NCI-H1694 treated with DMSO at 0.1 percent for 48 hours (cell line): ENCODE measurements at places on chromosomes 16 and 17.

DNA sequence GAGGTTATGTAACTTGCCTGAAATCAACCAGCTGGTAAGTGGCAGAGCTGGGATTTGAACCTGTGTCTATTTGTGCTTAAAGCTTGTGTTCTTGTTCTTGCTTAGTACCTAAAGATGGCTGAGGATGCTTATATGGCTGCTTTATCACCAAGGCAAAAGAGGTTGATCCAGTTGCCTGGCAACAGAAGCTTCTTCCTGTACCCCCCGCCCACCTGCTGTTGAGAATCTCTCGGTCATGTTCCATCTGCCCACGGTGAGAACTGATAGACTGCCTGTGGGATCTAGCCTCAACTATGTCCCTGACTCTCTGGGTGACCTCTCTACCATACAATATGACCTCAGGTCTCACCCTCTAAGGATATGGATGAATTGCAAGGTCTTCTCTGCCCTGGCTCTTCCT, 60.7 kb downstream of the ABCC6 start:
- no peak for DNase-seq

- DNase-seq, result no peak
Measured at GRCh38 chr17:4574448-4575045, 9.8 kb upstream of the SMTNL2 start.

DNA sequence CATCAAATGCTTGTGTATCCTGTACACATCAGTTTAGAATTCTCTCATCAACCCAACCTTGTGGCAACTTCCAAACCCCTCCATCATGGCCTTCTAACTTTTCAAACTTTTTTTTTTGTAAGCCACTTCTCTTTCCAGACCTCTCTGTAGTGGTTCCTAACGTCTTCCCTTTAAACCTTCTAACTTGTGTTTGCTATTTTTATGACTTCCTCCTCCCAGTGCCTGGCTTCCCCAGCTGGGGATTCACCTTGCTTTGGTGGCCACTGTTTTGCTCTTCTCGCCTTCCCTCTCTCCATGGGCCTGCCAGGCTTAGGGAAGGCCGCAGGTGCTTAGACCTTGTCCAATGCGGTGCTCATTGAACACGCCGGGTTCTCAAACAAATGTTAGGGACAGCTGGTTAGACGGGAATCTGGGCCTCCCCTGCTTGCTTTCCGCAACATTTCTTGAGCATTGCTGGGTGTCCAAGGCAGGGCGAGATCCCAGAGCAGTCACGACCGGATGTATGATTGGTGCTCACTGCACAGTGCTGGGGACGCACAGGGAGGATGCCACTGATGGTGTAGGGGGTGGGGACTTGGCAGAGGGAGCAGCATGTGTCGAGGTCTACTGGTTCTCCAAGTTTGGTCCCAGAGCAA, 1.1 kb upstream of the XYLT2 start:
- no peak for DNase-seq

- DNase-seq, result no peak
Measured at GRCh38 chr17:45722161-45722560, 62.0 kb upstream of the CRHR1 start.

- DNase-seq, result no peak
Measured at GRCh38 chr17:35727635-35728034, 3.8 kb upstream of the RASL10B start.

DNA sequence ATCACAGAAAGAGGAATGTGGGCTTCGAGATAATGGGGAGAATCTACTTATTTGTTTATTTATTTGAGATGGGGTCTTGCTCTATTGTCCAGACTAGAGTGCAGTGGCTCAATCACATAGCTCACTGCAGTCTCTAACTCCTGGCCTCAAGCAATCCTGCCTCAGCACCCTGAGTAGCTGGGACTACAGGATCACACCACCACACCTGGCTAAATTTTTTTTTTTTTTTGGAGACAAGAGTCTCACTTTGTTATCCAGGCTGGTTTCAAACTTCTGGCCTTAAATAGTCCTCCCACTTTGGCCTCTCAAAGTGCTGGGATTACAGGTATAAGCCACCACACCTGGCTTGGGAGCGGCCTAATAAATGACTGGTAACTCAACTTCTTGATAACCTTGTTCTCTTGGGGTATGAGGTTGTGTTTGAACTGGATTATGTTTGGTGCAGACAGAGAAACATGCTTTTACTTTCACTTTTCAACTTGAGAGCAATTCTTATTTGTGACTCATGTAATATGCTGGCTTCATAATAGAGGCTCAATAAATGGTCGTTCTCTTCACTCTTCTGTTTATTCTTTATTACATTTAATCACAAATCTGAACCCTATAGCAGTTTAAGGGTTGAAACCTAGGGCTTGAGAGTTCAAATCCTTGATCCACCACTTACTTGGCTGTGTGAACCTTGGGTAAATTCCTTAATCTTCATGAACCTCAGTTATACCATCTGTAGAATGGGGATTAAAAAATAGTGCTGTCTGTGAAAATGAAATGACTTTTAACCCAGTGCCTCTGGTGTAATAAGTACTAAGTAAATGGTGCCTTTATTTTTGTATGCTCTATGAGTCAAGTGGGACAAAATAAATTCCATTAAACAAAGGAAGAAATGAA, 129.1 kb upstream of the HS3ST2 start:
- no peak for DNase-seq

- no peak for DNase-seq
Measured at GRCh38 chr17:8007836-8008235, 5.4 kb downstream of the GUCY2D start.

DNA sequence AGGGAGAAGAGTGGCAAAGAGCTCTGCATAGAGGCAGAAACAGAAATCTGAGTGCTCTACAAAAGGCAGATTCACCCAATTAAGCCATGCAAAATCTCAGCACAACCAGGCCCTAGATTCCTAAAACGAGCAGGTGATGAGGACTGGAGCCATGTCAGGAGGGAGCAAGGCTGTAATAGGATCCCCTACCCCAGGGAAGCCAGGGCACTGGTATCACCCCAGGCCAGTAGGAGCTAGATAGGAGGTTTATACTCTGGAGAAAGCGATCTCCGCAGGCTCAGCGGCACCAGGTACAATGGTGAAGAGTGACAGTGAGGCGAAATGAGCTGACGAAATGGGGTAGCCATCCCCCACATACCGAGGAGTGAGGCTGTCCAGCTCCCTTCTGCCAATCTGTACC, 171.5 kb downstream of the PARN start:
- DNase-seq, result no peak

DNA sequence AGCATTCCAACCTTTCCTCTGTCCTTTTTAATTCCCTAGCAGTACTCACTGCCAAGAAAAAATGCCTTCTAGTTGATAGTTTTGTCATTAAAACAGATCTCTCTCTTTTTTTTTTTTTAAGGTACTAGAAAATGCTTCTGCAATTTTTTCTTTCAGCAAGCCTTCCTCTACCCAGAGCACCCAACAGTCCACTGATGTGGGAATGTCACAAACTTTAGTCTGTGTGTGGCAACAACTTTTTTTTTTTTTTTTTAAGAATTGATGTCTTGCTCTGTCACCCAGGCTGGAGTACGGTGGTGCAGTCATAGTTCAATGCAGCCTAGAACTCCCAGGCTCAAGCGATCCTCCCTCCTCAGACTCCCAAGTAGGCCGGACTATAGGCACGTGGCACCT, 34.7 kb downstream of the CDRT15 start:
- DNase-seq, result no peak

DNA sequence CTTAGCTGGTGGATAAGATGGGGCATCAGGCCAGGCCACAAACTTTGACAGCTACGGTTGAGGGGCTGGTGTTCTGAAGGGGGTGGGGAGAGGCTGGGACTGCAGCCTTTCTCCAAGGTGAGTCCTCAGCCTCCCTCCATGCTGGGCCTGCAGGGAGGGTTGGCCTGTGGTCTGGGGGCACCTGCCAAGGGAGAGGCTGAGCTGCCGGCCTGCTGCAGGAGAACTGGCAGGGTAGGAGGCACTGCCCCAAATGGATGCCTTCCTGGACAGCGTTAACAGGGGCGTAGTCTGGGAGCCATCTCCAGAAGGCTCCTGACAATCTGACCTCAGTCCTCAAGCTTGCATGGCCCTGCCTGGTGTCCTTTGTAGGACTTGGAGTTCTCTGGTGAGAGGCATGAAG, 5.1 kb downstream of the ELMO3 start:
- no peak for DNase-seq

GRCh38 chr16:73015612-73016487, 32.1 kb downstream of the ZFHX3 start:
- no peak for DNase-seq

DNA sequence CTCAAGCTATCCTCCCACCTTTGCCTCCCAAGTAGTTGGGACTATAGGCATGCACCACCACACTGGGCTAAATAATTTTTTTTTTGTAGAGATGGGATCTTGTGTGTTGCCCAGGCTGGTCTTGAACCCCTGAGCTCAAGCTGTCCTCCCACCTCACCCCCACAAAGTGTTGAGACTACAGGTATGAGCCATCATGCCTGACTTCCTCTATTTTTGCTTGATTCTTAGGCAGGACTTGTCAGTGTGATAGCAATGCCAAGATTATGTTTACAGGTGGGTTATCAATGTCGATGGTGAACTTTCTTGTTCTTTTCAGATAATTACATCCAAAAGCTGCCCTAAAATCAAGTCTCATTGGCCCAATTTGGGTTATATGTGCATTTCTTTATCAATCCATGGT, 96.9 kb downstream of the HS3ST4 start:
- no peak for DNase-seq

- no peak for DNase-seq
Measured at GRCh38 chr16:1667916-1668315, 10.2 kb upstream of the JPT2 start.

GRCh38 chr16:72960101-72960500, 87.8 kb downstream of the ZFHX3 start:
- DNase-seq, result no peak

DNA sequence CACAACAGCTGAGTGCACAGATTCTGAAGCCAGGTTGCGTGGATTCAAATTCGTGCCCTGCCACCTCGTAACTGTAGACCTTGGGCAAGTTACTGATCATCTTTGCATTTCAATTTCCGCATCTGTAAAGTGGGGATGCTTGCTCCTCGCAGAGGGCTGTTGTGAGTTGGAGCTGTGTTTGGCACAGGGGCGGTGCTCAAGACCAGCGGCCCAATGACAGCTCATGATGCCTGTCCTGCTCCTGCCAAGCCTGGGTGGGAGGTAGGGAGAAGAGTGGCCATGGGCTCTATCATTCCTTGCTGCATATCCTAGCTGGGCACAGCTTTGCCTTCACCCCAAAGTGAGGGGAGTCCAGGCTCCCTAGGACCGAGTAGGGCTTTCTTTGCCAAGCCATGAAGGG, 12.6 kb downstream of the NXPH3 start:
- no peak for DNase-seq

DNA sequence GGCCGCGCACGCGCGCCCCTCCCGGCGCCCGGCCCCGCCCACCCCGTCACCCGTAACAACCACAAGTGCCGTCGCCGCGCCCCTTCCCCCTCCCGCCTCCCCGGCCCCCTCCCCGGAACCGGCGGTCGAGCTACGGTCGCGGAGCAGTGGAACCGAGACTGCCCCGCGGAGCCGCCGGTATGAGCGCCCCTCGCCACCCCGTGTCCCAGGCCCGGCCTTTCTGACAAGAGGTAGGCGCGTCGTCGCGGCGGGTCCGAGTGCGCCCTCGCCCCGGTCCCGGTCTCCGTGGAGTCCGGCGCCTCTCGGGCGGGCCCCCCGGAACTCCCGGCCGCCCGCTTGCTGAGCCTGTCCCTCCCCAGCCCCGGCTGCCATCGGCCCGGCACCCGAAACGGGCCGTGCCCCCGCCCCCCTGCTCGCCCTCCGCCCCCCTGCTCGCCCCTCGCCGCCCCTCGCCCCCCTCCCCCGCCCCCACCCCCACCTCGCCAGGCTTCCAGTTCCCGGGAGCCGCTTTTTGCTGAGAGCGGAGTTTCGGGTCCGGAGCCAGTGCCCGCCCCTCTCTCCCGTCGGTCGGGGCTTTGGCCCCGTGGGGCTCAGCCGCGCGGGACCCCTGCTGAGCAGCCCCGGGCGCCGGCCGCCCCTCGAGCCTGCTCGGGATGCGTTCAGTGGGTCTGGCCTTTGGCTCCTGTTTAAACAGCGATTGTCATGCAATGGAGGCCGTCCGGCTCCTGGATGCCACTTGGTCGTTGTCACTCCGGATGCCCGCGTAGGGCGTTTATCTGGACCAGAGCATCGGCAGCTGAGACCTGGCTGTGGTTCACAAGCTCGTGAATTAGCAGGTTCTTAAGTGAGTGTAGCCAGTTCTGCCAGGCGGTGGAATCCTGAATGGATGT, at the start of gene SEC14L1:
TSS of gene SEC14L1 (plus strand) at position 92 of the 890 bp plus-strand sequence. CDS start 2,628 bp downstream, outside the sequence.
- no peak for DNase-seq

DNA sequence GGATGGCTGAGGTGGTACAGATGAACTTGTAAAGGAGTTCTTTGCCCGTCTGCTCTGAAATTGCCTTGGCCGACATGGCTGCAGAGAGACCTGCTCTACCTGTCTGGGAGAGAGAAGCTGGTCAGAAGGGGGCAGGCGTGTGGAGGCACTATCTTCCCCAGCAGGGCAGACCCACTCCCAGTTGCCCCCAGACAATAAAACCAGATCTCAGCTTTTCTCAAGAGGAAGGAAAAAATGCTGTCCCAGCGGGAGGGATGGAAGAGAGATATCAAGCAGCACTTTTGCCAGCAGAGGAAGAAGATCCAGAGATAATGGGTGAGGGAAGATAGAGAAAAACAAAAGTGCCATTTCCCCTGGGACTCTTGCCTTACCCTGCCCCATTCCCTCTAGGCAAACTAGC, 5.0 kb downstream of the ACLY start:
- no peak for DNase-seq

DNA sequence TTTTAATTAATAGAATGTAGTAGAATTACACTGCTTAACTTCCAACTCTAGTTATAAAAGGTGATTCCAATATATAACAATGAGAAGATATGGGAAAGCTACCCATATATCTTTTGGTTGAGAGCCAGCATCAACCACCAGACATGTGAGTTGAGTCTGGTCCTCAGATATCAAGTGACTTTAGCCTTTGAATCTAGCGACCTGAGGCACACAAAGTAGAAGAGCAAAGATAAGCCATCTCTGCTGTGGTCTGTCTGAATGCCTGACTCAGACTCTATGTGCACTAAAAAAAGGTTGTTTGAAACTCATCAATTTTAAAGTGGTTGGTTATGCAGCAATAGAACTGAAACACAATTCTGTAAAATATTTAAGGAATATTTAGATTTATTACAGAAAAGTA, 492.5 kb upstream of the SOX9 start:
- DNase-seq, result no peak

DNA sequence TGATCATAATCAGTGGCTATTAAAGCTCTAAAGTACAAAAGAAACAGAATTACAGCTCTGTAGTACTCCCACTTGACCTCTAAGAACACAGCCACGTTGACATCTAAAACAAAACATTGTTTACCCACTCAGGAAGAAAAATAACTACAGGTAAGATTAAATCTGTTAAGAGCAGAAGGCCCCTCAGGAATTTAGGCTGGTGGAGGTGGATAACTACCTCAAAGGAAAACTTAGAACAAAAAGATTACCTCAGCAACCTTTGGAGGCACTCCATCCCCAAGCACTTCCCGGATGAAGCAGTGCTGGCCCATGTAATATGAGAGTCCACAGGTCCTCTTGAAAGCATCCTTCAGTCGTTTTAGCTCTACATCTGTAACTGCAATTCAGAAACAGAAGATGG, 46.7 kb downstream of the USP32 start:
- no peak for DNase-seq

GRCh38 chr17:7951143-7951792, 19.3 kb downstream of the CNTROB start:
- no peak for DNase-seq
